ENCODE measurements at places on chromosomes 11 and 22.

DNA sequence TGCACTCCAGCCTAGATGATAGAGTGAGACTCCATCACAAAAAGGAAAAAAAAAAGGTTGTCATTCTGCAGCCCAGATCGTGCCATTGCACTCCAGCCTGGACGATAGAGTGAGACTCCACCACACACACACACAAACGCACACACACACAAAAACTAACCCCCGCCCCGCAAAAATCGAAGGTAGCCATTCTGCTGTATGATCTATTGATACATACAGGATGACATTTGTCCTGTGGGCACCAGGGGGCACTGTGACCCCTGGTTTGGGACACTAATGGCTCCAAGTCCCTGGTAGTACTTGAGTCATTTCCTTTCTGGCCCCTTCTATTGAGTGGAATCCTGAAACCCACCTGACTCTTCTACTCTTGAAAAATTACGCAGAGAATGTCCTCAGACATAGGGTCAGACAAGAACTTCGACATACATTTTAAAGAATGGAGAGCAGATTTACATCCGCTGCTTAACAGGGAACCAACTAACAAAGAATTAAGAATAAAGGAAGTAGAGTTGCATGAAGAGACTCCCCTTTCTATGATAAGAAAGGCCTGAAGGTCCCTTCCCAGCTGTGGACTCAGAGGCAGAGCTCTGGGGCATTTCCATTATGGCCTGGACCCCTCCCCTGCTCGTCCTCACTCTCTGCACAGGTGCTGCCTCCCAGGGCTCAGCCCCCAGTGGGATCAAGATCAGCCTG lies 35.0 kb upstream of the PRAME start:
- DNase-seq, result peak; percentile 11

GRCh38 chr22:46653596-46653995 lies 33.4 kb downstream of the GRAMD4 start:
- DNase-seq, result no peak

GRCh38 chr11:12989428-12990161 lies 19.5 kb upstream of the RASSF10 start:
- no peak for DNase-seq

DNA sequence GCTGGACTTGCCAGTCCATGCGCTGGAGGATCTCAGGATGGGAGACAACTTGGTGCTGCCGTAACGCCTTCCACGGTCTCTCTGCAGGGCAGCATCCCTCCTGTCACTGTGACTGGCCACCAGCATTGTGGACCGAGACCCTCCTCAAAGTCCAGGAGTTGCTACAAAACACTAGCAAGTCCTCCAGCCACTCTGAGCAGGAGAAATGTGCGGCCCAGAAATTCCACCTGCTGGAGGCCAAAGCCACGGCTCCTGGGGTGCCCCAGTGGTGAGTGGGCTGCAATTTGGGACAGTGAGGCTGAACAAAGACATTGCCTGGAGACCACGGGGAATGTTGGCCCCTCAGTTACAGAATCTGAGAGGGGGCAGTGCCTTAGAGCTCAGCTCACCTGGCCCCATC lies 6.9 kb upstream of the DSCAML1 start:
- DNase-seq, result no peak

GRCh38 chr11:131601586-131601985 lies 231.2 kb downstream of the NTM start:
- no peak for DNase-seq

DNA sequence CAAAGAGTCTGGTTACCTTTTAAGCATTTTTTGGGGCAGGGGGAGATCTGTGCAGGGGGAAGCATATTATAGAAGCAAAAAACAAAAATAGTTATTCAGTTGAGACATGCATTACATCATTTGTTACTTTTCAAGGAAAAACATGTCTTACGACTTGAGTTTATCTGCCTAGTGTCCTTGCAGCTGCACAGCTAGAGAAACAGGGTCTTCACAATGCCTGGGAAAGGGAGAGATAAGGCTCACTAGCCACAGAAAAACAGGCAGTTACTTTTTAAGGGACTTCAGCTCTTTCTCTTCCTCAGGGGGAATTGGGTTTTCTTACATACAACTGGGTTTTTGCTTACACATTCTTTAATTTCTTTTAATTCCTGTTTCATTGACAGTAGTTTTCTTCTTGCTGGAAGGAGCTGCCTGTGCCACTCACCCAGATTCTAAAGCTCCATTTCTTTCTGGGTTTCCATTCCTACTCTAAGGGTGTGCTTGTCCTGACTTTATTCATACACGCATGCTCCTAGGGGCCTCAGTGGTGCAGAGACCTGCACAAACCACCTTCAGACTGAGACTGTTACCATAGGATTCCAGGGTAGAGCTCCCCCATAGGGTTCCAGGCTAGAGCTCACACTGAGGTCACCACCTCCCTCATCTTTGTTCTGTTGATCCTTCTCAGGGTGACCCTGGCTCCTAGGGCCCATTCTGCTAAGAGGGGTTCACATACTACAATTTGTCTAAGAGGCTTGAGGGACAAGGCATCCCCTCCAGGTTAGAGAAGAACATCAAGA lies 14.7 kb upstream of the UBQLNL start:
- no peak for DNase-seq
